ENCODE measurements at places on chromosomes 12 and 14.

- ATAC-seq, result no peak
Measured at GRCh38 chr12:51429700-51430099, 5.1 kb downstream of the SLC4A8 start.

DNA sequence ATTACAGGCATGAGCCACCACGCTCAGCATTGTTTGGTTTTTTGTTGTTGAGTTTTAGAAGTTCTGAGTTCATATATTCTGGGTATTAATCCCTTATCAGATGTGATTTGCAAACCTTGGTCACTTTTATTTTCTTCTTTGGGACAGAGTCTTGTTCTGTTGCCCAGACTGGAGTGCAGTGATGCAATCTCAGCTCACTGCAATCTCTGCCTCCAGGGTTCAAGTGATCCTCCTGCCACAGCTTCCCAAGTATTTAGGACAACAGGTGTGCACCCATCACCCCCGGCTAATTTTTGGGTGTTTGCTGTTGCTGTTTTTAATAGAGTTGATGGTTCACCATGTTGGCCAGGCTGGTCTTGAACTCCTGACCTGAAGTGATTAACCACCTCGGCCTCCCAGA, 11.8 kb downstream of the USP30 start:
- ATAC-seq, result no peak

GRCh38 chr12:111168009-111168900, 200.6 kb downstream of the PHETA1 start:
- no peak for ATAC-seq

- ATAC-seq, result no peak
Measured at GRCh38 chr12:122590990-122591389, 63.9 kb downstream of the KNTC1 start.

- no peak for ATAC-seq
Measured at GRCh38 chr12:51601241-51601640, 10.2 kb downstream of the SCN8A start.

GRCh38 chr14:104106471-104106991, 21.0 kb downstream of the ASPG start:
- ATAC-seq, result no peak

GRCh38 chr12:116196752-116197718, 80.5 kb downstream of the MED13L start:
- ATAC-seq, result no peak

- no peak for ATAC-seq
Measured at GRCh38 chr12:98606359-98606988, 13.0 kb downstream of the SLC25A3 start.

DNA sequence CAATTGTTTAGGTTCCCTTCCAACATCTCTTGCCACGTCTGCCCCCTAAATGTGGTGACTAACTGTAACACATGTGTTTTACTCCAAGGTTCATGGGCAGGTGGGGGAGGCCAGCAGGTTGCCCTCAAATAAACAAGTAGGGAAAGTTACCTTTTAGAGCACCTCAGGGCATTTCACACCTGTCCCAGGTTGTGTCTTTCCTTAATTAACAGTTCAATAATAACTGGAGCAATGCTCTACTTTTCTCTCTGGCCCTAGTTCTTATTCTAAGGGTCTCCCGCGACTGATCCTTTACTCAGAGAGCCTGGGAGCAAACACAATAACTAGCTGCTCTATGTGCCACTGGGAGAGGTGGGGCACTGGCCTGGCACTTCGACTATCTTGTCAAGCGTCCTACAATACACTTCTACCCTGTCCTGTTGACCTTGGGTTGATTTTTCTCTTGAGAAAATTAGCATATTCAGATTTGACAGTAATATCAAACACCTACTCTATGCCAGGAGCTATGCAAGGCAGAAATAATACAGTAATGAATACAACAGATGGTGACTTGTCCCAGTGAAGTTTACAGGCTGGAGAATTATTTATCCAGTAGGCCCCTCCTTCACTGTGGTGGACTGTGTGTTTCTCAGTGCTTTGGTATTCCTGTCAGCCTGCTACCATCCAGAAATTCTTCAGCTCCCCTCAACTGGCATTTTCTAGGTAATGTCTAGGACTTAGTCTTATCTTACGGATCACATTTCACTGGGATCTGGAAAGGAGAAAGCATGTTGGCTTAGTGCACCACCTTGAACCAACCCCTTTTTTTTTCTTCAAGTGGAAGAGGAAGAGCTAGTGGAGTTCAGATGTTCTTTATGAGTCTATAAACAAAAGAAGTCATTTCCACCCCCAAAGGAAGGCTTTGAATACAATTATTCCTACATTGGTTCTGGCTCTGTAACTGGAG, 202.6 kb downstream of the CRADD start:
- no peak for ATAC-seq

DNA sequence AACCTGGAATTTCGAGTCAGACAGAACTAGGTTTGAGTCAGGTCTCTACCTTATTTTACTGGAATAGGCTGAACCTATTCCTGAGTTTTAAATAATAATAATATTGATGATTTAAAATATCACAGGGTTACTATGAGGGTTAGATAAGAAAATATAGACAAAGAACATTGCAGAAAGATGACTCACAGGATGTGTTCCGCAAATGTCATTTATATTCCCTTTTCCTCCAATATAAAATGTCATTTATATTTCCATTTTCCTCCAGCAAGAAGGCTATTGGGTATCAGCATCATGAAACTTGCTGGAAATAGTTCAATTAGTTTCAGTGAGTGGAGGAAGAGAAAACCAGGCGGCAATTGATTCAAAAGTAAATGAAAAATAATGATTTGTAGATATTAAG, 163.9 kb upstream of the RASSF8 start:
- no peak for ATAC-seq

DNA sequence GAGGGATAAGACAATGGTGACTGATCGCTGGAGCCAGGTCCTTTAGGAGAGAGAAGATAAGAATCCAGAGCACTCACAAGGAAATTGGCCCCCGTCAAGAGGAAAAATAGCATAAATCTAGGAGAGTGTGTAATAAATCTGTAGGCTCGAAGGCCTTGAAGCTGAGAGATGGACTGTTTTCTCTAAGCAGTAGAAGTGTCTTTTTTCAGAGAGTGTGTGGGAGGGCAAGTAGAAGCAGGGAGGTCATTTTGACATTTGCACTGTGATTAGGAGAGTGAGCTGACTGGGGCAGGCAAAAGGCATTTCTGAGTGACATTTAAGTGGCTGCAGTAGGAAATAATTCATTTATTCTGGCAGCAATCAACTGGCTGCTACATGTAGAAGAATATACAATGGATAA, 78.0 kb upstream of the DDHD1 start:
- no peak for ATAC-seq

GRCh38 chr12:89525305-89525823, 483 bp downstream of the POC1B start:
- ATAC-seq, result peak; percentile 41

DNA sequence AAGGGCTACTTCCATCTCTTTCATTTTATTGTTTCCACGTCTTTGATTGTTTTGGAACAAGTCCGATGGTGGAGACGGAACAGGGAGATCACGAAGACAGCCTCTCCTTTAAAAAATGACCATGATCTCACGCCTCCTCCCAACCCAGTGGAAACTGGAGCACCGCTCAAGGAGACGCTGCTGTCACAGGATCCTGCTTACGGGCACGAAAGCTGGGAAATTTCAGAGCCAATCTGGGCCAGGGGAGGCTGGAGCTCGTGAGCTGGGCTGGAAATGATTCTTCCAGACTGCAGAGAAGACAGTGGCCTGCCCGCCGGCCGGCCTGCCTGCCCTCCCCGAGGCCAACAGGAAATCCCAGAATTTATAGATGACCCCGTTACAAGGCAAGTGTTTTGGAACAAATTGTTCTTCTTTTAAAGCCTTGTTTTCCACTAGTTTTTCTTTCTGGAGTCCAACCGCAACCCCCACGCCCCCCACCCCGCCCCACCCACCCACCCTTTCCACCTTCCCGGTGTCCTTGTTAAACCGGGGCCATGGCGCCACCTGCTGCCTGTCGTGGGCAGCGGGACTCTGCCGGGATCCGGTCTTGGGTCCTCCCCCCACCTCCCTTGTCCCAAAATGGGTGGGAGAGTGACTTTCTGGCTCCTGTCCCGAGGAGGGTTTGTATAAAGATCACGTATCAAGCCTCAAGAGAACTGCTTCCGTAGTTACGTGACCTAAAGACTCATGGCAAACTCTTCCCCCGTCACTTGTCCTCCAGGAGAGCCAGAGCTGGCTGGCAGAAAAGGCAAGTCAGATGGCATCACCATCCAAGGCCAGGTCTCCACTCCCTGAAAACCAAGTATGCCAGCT, 40.3 kb downstream of the MAP1LC3B2 start:
- peak; percentile 57 for ATAC-seq

DNA sequence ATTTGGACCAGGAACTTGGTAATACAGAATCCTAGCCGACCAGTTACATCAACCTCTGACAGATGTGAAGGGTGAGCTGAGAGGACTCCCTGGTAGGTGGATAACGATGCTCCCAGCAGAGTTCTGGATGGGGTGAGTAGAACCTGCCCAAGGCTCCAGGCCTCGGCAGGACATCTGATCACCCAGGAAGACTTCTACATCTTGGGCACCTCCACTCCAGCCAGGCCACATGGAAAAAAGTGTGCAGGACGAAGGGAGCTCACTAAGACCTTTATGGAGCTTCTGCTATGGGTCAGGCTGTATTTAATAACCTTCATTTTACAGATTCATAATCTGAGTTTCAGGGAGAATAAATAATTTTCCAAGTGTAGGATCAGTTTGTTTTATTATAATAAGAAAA, 1028.7 kb downstream of the BCL11B start:
- ATAC-seq, result no peak

GRCh38 chr12:32039347-32039746, 67.3 kb upstream of the BICD1 start:
- no peak for ATAC-seq

DNA sequence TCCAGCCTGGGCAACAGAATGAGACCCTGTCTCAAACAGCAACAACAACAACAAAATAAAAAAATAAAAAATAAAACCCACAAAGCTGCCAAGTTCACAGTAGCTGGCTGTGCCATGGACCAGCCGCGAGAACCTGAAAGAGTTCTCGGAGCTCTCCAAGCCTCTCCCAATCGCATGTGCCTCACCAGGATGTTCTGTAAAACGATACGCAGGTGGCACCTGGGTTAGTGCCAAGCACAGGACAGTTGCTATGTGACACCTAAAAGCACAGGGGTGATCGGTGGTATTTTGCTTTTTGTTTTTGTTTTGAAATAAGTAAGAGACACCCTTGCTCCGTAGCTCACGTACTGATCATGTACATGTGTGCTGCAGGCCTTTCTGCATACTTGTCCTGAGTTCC, 52.4 kb downstream of the RFLNA start:
- ATAC-seq, result no peak

GRCh38 chr14:94120667-94121340, 8.6 kb downstream of the IFI27L2 start:
- no peak for ATAC-seq

GRCh38 chr14:68788996-68789820, 3.7 kb downstream of the ZFP36L1 start:
- peak; percentile 42 for ATAC-seq

DNA sequence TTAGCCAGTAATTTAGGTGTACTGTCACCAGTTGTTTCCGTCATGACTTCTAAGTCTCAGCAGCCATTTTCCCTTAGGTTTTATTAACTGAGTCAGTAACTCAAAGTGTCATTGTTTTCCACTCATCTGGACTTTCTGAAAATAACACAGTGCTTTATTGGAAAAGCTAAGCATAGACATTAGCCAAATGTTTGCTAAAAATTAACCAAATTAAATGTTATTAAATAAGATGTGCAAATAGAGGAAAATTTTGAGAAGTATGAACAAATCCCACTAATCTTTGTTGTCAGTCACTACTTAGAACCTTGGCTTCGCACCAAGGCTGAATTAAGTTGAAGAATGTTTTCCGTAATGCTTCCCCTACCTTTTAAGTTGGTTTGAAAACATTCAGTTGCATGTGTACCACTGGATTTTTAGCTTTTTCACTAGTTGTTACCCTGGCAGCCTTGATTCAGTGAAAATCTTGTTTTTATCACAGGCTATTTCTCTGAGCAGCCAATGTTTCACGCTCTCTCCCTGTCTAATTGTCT, 43.0 kb downstream of the BORCS5 start:
- no peak for ATAC-seq

- peak; percentile 94 for ATAC-seq
Measured at GRCh38 chr12:120469450-120470149, at the start of gene SRSF9. Gene SRSF9 (minus strand): TSS chr12:120469748. CDS start chr12:120469609, 139 bp downstream.

- no peak for ATAC-seq
Measured at GRCh38 chr12:123847876-123848275, 85.8 kb downstream of the DNAH10 start.

DNA sequence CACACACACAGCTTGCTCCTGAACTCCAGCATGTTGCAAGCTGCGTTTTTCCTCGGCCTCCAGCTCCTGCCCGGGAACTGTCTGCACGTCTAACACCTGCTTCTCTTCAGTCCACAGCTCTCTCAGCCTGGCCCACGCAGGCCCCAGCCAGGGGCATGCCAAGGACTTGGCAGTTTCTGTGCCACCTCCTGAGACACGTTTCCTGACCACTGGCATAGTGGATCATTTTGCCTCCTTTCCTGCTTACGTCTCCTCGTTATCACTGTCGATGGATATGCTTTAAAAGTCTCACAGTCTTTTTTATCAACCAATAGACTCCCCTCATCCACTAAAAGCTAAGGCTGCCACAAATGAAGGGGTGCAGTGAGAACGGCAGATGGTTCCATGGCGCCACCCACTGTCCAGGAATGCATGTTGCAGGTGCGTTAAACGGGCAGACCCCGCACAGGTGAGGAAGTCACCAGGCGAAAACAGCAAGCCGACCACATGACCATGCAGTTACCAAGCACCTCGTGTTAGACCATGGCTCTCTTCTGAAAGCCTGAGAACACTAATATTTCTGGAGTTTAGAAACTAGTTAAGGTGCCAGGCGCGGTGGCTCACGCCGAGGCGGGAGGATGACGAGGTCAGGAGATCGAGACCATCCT, 14.7 kb upstream of the TEAD4 start:
- peak; percentile 67 for ATAC-seq

DNA sequence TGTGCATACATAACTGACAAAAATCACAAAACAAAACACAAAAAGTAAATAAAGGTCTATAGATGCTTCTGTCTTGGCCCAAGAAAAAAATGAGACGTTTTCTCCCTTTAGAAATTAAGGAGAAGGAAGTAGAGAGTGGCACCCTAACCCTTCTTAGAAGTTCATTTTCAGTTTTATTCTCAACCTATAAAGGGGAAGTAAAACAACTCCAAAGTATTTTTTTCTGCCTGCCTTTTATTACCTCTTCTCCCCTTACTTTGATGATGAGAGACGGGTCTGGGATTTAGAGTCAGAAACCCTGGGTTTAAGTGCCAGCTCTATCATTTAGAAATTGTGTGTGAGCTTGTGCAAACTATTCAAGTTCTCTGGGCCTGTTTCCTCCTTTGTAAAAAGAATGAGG, 2.8 kb downstream of the PRIM1 start:
- ATAC-seq, result no peak

DNA sequence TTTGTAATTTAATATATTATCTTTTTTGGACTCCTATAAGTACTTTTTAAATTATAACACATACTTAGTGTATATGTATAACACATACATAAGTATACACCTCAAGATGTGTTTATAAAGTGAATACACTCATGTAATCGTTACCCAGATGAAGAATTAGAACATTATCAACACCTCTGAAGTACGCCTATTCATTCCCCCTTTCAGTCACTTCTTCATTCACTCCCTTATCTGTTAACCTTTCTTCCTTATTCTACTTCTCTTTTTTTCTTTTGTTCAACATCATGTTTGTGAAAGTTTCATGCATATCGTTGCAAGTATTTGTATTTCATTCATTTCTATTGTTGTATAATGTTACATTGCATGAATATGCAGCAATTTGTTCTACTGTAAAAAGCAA, 98.5 kb downstream of the ARID2 start:
- no peak for ATAC-seq

GRCh38 chr14:89171628-89172027, 245.4 kb downstream of the FOXN3 start:
- no peak for ATAC-seq

Data from activated T-helper 17 cell treated with anti-CD3 and anti-CD28 coated beads, Interleukin-2, amount 50 U/mL, for 72 hours (primary cell).